ENCODE measurements at places on chromosomes 5 and 9.

- peak; percentile 26 for DNase-seq
Measured at GRCh38 chr5:138641547-138642298, 66.5 kb upstream of the HSPA9 start.

- DNase-seq, result no peak
Measured at GRCh38 chr5:533243-533954, 9.2 kb upstream of the SLC9A3 start.

DNA sequence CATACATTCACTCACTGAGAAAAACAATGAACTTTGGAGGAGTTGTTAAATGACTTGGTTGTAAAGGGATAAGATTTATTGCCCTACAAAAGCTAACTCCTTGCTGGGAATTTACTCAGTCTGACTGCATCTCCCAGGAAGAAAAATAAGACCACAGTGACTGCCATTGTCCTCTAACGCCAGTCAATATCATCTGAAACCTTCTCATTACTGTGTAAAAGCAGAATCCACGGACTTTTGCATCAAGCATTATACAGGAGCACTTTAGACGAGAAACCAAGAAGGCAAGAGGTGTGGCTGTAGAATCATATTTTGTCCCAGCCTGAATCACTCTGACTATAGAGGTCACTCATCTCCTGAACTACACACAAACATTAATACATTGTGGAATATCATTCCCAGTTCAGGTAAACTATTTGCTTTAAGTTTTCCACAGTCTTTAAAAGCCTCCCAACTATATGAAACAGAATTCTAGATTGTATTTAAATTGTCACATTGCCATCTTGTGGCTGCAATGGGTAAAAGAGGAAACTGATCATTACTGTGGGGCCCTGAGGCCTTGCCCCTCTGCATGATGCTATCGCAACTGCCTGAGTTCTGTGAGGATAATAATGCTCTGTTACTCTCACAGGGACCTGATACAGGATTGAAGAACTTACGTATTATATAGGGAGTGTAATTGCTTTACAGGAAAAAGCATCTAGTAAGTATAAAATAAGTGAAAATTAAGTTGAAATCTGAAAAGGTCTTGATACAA is 142.9 kb downstream of the SLCO4C1 start:
- no peak for DNase-seq

DNA sequence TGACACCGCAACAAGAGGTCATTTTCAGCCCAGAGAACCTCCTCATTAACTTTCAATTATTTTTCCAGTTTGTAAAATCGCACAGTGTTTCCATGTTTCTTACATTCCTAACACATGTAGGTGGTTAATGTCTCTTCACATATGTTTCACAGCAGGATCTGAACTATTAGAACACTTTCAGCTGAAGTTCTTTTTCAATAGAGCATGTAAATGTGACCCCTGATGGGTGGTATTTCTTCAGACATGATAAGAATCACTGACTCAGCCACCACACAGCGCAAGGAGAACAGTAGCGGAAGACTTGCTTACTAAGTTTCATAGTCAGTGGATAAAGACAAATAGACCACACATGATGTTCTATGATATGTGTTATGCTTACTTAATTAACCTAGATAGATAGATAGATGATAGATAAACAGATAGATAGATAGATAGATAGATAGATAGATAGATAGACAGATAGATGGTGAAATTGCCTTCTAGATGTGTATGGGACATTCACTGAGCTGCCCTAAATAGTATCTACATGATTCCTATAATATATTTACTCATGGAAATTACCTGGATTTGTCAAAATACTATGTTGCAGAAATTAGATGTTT is 1992.1 kb upstream of the NUDT12 start:
- DNase-seq, result no peak

DNA sequence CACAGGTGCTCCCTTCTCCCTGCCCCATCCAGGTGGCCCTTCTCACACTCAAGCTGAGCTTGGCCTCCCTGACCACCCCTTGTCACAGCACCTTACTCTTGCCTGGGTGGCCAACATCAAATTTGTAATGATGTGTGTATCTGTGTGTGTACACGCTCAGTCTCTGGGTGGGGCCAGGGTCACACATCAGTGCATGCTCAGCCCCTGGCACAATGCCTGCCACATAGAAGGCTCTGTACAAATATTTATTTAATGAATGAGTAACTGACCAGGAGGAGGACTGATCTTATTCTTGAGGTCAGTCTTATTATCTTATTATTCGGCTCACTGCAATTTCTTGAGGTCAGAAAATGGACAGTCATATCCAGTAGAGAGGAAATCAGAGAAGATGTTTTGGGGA is 41.3 kb upstream of the HAND1 start:
- DNase-seq, result no peak

DNA sequence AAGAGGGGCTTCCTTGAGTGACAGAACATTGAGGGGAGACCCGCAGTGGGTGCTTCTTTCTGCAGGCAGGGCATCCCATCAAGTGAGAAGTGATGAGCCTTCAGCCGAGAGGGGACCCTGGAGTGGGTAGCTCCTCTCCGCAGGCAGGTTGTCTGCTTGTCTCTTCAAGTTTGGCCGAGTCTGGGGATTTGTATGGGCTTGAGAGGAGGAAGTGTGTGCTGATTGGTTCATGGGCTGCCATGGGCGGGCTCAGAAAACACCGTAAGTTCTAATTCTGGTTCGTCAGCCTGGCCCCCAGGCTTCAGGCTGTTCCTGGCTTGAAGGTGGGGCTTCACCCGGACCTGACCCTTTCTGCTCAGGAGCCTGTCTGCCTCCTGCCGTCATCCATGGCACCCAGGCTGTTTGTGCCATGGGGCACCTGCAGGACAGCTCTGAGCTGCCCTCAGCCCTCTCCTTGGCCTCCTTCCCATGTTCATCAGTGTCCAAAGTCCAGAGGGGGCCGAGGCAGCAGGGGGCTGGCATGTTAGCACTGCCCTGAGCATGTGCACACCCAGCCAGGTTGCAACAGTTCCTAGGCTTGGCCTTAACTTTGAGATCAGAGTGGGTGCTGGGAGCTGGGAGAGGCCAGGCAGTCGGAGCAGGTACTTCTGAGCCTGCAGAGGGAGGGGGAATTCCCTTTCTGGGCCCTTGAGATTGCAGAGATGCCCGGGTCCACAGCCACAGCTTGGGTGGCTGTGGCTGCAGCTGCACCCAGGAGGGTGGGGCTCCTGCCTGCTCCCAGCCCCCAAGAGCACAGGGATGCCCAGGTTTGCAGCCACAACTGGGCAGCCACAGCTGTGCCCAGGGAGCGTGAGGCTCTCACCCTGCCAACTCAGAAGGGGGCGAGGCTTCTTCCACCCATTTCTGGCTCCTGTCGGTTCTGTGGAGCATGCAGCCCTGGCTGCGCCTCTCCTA is 13.5 kb upstream of the DHFR start:
- DNase-seq, result no peak

DNA sequence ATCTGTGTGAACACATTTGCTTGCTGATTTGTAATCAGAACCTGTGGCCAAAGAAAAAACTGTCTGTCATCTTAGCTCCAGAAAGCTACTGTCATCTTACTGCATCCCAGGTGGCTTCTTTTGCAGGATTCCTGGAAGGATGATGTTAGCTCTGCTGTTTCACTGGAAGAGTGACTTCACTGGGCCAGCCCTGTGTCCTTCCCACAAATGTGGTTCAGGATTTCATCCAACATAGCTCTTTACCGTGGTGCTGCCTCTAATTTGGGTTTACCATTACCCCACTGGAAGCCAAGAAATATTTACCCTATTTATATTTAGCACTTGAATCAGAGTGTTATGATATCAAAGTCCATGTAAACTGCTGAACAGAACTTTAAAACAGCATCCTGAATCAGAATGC is 501.0 kb downstream of the GADD45G start:
- no peak for DNase-seq

DNA sequence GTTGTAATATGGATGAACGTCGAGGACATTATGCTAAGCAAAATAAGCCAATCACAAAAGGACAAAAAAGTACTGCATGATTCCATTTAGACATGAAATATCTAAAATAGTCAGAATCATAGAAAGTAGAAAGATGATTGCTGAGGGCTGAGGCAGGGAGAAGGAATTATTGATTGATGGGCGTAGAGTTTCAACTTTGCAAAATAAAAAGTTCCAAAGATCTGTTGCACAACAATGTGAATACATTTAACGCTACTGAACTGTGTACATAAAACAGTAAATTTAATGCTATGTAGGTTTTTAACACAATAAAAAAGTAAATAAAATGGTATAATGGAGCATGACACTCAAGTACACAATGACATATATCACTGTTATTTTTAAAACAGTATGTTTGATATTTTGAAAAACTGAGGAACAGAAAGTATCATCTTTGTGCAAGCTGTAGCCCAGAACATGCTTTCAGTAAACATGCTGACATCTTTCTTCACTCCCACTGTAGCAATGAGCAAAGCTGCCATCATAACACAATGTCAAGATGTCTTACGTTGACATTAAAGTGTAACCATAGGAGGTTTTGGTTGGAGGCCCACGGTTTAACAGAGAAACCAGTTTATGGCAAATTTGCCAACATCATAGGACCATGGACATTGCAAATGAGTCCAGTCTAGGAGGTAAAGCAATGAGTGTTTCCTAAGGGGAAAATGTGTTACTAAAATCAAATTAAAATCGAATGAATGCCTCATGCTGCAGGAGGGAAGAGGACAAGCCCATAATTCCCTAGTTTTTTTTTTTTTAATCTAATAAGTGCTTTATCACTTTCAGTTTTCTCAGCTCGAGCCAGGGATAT is 125.8 kb upstream of the SGCD start:
- no peak for DNase-seq

GRCh38 chr9:96567203-96567700 is 52.4 kb downstream of the CDC14B start:
- no peak for DNase-seq

DNA sequence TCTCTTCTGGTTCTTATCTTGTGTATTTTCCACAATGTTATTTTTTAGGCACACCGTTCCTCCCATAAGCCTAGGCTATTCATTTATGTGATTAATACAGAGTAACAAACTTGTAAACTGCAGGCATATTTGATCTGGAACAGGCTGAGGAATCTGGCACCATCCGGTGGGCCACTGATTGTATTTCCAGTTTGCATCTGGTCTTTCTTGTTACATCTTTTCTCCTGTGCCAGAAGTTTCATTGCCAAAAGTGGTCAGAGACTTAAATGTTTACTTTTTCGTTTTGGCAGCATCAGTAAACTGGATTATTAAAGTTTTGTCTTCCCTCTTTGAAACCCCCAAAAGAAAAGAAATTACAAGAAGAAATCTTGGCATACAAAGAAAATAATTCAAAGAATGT is 17.9 kb upstream of the ZCCHC7 start:
- DNase-seq, result no peak

DNA sequence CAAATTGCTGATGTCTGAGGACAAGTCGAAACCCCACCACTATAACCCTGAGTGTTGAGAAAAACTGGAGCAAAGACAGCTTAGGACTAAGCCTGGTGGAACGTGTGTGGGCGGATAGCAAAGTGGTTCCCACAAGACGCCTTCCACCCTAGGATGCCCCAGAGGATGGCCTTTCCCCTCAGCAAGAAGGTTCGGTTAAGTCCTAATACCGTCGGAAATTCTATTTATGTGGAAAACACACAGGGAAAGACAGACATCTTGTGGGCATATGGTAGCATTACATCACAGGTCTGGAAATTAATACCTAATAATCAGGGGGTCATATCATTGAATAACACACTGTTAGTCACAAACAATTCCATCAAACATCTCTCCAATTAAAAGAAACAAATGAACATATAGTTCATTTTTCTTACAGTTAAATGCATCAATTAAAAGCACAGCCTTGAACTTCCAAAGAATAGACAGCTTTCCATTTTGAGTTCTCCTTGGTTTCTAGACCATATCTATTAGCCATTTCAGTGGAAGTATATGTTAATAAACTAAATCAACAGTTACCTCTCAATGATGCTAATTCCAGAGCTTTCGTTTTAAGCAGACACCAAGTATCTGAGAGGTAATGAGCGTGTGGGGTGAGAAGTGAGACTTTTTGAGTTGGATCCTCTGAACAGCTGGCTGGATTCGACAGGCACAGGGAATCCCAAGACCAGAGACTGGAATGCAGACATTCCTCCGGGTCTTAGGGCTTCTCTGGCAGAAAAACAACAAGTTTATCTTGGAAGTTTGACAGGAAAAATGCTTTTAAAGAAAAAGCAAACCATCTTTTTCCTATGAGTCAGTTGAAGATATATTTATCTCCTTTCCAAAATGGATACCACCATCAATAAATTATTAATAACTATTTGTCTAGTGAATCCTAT is 2.9 kb upstream of the ICE1 start:
- no peak for DNase-seq

DNA sequence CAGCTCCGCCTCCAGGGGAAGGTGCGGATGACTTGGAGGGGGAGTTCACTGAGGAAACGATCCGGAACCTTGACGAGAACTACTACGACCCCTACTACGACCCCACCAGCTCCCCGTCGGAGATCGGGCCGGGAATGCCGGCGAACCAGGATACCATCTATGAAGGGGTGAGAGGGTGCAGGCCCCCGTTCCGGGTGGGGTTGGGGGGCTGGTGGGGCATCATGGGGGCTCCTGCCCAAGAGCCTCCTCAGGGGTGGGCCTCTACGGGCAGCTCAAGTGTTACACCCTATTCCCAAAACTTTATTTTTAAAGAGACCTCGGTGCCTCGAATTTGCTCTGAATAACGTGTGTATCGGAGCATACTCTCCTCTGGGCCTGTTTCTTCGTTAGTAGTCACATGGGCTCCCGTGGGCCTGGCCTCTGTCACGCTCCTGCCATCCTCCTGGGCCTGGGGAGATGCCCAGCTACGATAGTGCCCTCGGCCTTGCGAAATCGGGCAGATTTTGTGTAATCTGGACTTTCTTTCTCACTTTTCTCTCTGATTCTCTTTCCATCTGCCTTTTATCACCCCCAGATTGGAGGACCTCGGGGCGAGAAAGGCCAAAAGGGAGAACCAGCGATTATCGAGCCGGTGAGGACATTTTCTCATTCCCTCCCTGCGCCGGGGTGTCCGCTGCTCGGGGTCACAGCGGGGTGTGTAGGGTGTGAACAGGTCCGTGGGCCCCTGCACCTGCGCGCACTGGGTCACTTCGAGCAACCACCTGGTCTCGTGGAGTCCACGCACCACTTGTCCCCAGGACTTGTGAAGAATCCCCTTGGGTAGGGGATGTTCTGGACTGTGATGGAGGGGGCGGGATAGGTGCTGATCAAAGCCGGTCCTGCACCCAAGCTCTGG is 90.1 kb downstream of the COL5A1 start:
- no peak for DNase-seq

GRCh38 chr9:116475201-116475600 is 211.9 kb upstream of the TRIM32 start:
- DNase-seq, result no peak

GRCh38 chr5:9294793-9295465 is 250.9 kb downstream of the SEMA5A start:
- DNase-seq, result no peak

- DNase-seq, result no peak
Measured at GRCh38 chr9:25724424-25724823, 46.2 kb upstream of the TUSC1 start.
